ENCODE measurements at places on chromosomes 3 and 15.

DNA sequence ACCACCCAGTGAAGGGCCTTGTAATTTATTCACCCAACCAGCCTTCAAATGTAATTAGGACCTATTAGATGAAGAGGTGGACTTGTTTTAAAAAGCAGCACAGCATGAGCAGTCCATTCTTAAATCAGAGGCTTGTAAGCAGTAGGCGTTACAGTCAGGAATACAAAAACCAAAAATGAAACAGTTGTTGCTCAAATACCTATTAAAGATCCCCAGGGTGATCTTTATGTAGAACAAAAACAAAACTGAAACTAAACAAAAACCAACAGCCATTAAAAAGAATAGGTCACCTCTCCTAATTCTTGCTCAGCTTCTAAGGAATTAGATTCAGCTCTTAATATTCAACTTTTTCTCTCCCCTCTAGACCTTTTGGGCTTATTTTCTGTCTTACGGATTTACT is 104.9 kb upstream of the ST8SIA2 start:
- DNase-seq, result peak; percentile 8

- no peak for DNase-seq
These were observed 98.5 kb downstream of the MTHFS start for GRCh38 chr15:79798311-79798710.

DNA sequence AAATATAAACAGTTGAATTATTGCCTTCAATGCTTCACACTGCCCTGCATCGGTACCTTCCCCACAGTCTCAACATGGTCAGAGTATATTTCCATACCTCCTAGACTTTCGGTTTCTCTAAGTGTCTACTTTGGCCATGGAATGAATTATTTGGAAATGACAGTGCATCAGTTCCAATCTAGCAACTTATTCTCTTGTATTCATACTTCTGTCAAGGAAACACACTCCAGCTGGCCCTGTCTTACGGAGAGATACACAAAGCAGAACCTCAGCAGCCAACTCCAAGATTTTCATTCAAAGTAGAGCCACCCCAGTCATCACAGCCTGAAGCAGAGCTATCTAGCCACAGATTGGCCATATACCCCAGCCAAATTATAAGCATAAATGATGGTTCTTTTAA is 518.4 kb upstream of the UBE2E2 start:
- DNase-seq, result no peak

DNA sequence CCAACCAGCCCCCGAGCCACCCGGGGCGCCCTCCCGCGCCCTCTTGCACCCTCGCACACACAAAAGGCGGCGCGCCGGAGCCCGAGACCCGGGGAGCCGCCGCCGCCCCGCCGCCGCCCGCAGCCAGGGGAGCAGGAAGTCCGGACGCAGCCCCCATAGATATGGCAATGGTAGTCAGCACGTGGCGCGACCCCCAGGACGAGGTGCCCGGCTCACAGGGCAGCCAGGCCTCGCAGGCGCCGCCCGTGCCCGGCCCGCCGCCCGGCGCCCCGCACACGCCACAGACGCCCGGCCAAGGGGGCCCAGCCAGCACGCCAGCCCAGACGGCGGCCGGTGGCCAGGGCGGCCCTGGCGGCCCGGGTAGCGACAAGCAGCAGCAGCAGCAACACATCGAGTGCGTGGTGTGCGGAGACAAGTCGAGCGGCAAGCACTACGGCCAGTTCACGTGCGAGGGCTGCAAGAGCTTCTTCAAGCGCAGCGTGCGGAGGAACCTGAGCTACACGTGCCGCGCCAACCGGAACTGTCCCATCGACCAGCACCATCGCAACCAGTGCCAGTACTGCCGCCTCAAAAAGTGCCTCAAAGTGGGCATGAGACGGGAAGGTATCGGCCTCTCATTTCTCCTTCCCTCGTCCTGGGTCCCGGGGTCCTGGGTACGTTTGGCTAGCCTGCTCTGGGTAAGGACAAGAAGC is 1.6 kb downstream of the NR2F2 start:
- DNase-seq, result no peak

GRCh38 chr3:126201168-126201567 is 20.8 kb upstream of the ALDH1L1 start:
- no peak for DNase-seq

DNA sequence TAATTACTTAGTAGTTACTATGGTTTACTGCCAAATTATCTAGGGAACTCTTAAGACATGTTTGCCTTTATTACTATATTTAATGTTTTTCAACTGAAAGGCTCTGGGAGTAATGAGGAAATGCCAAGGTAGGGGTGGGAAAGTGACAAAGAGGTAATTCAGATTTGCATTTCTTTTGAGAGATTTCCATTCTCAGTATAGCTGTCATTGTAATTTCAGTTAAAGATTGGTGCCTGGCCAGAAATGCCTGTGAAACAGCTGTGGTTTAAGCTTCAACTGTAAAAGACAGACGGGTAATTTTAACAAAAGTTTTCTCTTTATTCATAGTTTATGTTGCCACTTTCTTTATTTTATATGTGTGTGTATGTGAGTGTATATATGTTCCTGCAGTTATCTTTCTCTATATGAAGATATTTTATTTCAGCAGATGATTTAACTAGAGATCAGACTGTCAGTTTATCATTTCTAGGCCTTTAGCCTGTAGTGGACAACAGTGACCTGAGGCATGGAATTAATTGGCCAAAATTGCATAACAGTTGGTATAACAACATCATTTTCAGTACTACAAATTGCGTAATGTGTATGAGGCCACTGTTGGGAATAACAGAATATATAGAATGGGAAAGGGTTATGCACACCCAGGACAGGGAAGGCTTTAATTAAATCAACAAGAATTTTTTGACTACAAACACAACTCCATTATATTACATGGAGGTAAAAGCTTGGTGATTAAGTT is 119.0 kb downstream of the BBX start:
- DNase-seq, result no peak

- no peak for DNase-seq
These were observed 38.8 kb downstream of the LMCD1 start for GRCh38 chr3:8540456-8540855.

- no peak for DNase-seq
These were observed 24.7 kb downstream of the SLC24A1 start for GRCh38 chr15:65646486-65646885.

DNA sequence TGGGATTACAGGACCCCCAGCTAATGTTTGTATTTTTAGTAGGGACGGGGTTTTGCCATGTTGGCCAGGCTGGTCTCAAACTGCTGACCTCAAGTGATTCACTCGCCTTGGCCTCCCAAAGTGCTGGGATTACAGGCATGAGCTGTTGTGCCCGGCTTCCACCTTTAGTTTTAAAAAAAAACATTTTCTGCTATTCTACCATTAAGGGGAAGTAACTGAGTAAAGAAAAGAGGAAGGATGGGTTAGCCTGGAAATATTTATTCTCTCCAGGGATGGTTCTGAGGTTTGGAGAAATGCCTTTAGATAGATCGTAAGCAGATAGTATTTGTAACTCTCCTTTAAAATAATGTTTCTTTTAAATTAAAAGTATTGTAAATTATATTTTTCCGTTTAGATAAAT is 3.1 kb downstream of the AP4E1 start:
- DNase-seq, result no peak

DNA sequence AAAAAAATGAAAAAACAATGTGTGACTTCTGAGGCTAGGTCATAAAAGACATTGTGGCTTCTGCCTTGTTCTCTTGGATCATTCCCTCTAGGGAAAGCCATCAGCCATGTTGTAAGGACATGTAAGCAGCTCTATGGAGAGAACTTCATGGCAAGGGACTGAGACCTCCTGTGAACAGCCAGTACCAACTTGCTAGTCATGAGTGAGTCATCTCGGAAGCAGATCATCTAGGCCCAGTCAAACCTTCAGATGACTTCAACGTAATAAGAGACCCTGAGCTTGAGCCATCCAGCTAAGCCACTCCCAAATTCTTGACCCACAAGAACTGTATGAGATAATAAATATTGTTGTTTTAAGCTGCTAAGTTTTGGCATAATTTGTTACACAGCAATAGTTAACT is 4.9 kb downstream of the MON1A start:
- no peak for DNase-seq

- no peak for DNase-seq
These were observed 15.5 kb upstream of the CMTM7 start for GRCh38 chr3:32376115-32376514.

GRCh38 chr3:194014756-194015155 is 121.2 kb upstream of the HES1 start:
- no peak for DNase-seq

DNA sequence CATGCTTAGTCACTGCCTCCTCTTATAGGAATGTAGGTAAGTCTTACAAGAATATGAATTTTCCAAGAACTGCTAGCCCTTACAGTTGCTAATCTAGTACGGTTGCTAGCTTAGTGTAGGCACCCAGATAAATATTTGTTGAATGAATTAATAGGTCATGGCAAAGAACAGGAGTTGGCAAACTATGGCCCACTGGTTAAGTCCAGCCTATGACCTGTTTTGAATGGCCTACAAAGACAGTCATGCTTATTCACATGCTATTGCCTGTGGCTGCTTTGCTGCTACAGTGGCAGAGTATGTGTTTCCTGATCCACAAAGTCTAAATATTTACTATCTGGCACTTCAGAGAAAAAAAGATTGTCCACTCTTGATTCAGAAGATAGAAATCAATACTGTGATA is 631.8 kb downstream of the AGBL1 start:
- no peak for DNase-seq

- no peak for DNase-seq
These were observed 147.3 kb downstream of the TP63 start for GRCh38 chr3:189778340-189778950.

- DNase-seq, result peak; percentile 64
These were observed 1435.2 kb upstream of the CADM2 start for GRCh38 chr3:83523470-83524073.

GRCh38 chr15:98075441-98075840 is 114.9 kb downstream of the ARRDC4 start:
- no peak for DNase-seq

DNA sequence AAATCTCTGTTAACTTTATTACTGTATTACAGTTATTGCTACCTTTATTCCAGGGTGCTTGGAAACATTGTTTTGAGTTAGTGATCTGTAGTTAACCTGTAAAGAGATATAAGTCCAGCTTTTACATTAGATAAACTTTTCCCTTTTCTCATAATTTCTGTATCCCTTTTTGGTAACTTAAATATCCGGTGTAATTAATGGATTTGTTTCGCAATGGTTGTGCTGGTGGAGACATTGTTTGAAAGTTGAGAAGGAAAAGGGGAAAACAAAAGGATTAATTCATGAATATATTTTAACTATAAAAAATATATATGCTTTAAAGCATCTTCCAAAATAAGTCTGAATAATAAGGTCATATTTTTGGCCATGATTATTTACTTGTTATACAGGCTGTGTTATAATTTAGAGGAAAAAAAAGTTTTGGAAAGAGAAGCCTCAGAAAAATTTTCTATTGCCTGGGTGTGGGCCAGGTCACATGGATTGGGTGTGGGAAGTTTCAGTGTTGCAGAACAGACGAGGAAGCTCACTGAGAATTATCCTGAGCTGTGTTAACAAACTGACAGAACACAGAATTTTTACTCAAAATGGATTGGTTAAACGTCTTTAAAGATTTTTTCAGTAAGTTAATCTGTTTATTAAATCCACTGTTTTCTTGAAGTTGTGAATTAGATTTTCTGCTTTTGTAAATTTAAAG is 27.7 kb upstream of the IL20RB start:
- no peak for DNase-seq

DNA sequence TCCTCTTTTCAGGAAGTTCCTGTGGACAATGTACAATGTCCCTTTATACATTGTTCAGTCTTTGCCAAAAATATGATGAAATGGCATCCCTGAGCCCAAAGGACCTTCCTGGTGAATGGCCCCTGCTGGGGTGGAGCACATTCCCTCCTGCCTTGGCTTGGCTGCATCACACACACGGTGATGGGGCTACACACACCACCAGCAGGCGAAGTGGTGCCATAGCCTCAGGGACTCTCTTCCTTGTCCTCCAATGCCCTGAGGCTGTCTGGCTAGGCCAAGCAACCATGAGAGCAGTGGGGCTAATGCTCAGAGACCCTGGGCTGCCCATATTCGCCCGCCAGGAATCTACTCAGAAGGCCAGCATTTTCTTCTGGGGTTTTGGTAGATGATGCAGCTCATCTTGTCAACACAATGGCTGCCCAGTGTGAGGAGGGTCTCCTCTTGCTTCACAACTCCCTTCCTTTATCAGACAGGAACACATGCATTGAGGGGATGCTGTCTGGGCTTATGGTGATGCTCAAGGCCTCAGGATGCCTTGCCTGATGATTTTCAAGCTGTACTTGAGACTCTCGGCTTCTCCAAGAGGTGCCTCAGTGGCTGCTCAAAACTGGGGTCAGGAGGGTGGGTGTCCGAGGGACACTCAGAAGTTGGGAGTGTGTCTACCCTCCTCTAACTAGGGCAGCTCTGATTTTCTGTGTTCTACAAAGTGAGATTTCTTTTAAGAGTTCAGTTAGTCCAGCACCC is 40.9 kb upstream of the EPHB1 start:
- no peak for DNase-seq

GRCh38 chr15:93523481-93523880 is 434.5 kb upstream of the RGMA start:
- DNase-seq, result no peak

GRCh38 chr3:160099834-160100233 is 111.2 kb downstream of the IL12A start:
- no peak for DNase-seq

DNA sequence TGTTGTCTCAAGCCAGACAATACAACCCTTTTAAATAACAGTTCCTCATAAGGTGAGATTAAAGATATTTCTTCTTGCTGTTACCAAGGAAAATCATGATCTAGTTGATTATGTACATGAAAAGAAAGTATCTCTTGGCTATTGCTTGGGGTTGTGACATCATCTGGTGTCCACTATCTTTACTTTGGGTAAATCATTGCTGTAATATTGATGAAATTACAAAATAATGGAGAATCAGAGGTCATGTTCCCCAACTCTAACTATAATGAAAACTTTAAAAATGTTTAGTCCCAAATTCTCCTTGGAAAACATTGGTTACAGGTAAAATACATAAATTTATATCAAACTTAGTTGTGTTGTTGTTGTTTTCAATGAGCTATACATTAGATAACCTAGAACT is 142.2 kb downstream of the ARPP21 start:
- DNase-seq, result no peak

DNA sequence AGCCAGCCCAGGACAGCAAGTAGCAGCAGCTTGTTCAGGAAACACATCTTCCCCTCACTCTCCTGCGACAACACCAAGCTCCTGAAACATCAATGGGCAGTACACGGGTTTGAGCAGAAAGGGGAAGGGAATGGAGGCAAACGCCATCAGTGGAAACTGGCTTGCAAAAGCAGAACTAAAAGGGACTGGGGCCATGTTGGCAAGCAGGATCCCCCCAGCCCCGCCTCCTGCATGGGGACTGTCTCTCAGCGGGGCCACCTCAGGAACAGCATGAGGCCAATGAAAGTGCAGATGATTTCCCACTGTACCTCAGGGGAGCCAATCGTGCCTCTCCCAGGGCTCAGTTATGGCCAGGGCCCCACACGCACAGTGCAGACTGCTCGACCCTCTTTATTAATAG is 6.8 kb downstream of the CDAN1 start:
- no peak for DNase-seq

GRCh38 chr15:90818251-90819210 is 49.9 kb upstream of the FURIN start:
- peak; percentile 45 for DNase-seq
